ENCODE measurements at places on chromosomes 13 and 19. TPM values are rescaled to one million over a fixed set of nuclear protein-coding genes. Genes with fewer than 3 reads are reported as not detected.

DNA sequence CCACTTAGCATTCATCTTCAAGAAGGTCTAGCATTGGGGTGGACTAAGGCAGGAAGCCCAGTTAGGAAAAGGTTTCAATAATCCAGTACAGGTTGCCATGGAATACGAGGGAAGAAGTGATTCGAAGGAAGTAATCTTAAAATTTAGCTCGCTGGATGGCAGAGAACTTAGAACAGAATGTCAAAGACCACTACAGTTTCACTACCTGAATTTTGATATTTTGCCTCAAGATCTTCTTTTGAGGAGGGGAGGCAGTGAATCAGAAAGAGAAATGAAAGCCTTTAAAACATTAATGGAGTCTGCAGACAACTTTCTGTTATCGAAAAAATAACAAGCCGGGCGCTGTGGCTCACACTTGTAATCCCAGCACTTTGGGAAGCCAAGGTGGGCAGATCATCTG is 7.0 kb upstream of the RAB8A start:
- no peak overlapping the region for H3K4me3 ChIP-seq
- no peaks in the 10 kb centered on the region for H3K27me3 ChIP-seq
- DNase-seq, result no peak
- H3K36me3 ChIP-seq, result peaks cover 5% of the 10 kb centered on the region

DNA sequence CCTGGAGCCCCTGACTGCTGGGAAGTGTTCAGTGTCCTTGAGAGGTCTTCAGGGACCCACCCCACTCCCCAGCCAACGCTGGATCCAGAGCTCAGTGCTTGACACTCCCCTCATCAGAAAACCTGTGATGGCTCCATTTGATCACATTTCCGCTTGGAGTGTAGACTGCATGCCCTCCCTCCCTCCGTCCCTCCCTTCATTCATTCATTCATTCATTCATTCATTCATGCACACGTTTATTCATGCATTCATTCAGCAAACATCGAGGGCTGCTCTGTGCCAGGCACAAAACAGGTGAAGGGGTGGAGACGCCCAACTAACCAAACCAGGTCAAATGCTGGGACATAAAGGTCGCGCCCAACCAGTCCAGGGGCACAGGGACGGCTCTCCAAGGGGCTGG is 13.7 kb downstream of the PGLS start:
- DNase-seq, result no peak
- no peak overlapping the region for H3K27ac ChIP-seq
- H3K36me3 ChIP-seq, result peaks cover 30% of the 10 kb centered on the region
- H3K27me3 ChIP-seq, result no peaks in the 10 kb centered on the region
- H3K4me1 ChIP-seq, result peaks cover 30% of the 10 kb centered on the region

- no peak overlapping the region for H3K4me3 ChIP-seq
- no peaks in the 10 kb centered on the region for H3K36me3 ChIP-seq
- peaks cover 9% of the 10 kb centered on the region for H3K4me1 ChIP-seq
- no peaks in the 10 kb centered on the region for H3K27me3 ChIP-seq
- DNase-seq, result no peak
Measured at GRCh38 chr13:111393221-111393790, 72.9 kb downstream of the TEX29 start.

DNA sequence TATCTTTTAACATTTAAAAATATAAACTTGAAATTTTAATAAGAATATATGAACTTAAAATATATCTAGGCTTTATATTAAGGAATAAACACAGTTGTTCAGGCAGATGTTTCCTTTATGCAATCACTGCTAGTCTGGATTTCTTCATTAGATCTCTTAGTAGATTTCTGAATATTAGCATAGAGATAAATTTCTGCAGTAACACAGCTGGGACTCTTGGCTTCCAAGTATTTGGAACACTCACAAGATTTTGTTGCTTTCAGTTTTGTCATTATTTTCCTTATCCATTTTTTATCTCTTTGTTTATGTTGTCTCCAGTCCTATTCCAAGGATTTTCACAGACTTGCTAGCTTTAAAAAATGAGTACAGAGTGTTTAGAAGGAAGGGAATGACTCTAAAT is 857.1 kb downstream of the GPC5 start:
- H3K27me3 ChIP-seq, result no peaks in the 10 kb centered on the region
- H3K36me3 ChIP-seq, result no peaks in the 10 kb centered on the region
- no peak overlapping the region for H3K4me3 ChIP-seq

DNA sequence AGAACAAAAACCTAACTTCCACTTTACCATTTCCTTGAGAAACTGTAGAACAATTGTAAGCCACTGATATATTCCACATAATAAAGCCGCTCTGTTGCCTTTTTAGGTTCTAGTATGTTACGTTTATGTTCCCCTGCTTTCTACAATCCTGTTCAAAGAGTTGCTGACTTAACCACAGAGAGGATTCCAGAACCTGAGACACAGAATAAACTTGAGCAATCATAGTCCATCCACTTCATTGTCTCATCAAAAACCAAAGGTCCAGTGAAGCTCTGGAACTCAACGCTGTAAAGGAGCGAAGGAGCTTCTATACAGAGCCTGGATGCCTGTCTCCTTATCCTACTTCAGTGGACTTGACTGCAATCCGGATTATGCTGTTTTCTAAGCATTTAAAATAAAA is 4.6 kb downstream of the STARD13 start:
- no peak for DNase-seq
- H3K4me3 ChIP-seq, result no peak overlapping the region

- H3K27me3 ChIP-seq, result peaks cover 12% of the 10 kb centered on the region
- H3K4me1 ChIP-seq, result peaks cover 49% of the 10 kb centered on the region
- peak overlapping the region; percentile 98 for H3K4me3 ChIP-seq
- peak overlapping the region; percentile 98 for H3K27ac ChIP-seq
- peaks cover 58% of the 10 kb centered on the region for H3K36me3 ChIP-seq
Measured at GRCh38 chr19:3982701-3983541, 2.3 kb downstream of the EEF2 start.

DNA sequence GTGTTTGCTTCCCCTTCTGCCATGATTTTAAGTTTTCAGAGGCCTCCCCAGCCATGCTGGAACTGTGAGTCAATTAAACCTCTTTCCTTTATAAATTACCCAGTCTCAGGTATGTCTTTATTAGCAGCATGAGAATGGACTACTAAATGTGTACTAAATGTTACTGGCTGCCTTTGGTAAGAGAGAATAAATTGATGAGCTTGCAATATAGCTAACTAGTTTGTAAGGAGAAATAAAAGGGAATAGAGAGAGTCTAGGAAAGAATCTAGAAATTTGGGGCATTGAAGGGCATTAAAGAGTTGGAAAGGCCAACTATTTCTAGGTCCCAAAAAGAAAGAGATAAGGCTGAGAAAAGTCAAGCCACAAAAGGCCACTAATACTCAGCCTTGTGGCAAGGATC is 5.5 kb upstream of the SOHLH2 start:
- H3K4me1 ChIP-seq, result no peaks in the 10 kb centered on the region
- no peaks in the 10 kb centered on the region for H3K27me3 ChIP-seq
- peaks cover 1% of the 10 kb centered on the region for H3K36me3 ChIP-seq
- no peak overlapping the region for H3K4me3 ChIP-seq

GRCh38 chr19:31317093-31317492 is 32.1 kb downstream of the TSHZ3 start:
- H3K36me3 ChIP-seq, result no peaks in the 10 kb centered on the region
- no peak for DNase-seq
- no peak overlapping the region for H3K27ac ChIP-seq
- no peak overlapping the region for H3K4me3 ChIP-seq

- no peak overlapping the region for H3K27ac ChIP-seq
- peaks cover 2% of the 10 kb centered on the region for H3K4me1 ChIP-seq
- peak overlapping the region; percentile 75 for H3K4me3 ChIP-seq
- H3K27me3 ChIP-seq, result peaks cover 67% of the 10 kb centered on the region
- H3K36me3 ChIP-seq, result no peaks in the 10 kb centered on the region
Measured at GRCh38 chr13:43785650-43786471, 911 bp downstream of the ENOX1 start.

GRCh38 chr13:110639935-110640334 is 24.6 kb downstream of the NAXD start:
- no peaks in the 10 kb centered on the region for H3K4me1 ChIP-seq
- H3K4me3 ChIP-seq, result no peak overlapping the region
- H3K27me3 ChIP-seq, result no peaks in the 10 kb centered on the region
- H3K27ac ChIP-seq, result peak overlapping the region; percentile 42

DNA sequence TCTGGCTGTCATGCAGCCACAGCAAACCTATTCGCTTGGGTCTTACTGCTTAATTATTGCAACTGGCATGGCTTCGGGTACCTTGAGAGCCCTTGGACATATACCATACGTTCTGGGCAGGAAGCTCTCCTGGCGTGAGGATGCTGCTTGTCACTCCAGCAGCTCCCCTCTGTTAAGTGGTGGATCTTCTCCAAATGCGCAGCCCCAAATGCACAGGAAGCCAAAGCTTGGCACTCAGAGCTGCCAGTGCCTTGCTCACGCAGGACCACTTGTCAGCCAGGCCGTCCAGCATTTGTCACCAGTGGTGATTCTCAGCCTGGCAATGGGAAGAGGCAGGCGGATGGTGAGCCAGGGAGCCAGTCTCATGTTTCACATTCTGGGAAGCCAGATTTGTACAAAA is 158.6 kb downstream of the KATNAL1 start:
- H3K4me1 ChIP-seq, result peaks cover 63% of the 10 kb centered on the region
- H3K36me3 ChIP-seq, result peaks cover 3% of the 10 kb centered on the region
- DNase-seq, result no peak
- no peak overlapping the region for H3K27ac ChIP-seq

DNA sequence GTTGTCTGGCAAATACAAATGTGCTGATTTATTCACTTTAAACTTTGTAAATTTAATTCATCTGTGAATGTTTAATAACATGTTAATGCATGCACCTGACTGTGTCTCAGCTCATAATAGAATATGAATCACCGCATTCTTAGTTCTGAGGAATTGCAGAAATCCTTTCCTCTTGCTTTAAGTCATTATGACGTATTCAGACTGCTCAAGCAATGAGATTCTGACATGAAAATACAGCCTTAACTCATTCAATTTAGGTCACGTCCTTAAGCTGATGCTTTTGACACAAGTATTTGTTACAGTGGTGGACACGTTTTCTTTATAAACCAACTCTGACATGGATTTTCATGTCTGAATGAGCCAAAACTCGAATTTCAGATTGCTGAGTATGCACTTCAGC is 541.0 kb upstream of the KLF12 start:
- H3K27me3 ChIP-seq, result peaks cover 2% of the 10 kb centered on the region
- no peak for DNase-seq
- H3K4me1 ChIP-seq, result no peaks in the 10 kb centered on the region
- no peak overlapping the region for H3K4me3 ChIP-seq
- H3K36me3 ChIP-seq, result no peaks in the 10 kb centered on the region
- no peak overlapping the region for H3K27ac ChIP-seq

GRCh38 chr13:49407068-49407467 is 36.8 kb downstream of the CAB39L start:
- H3K4me1 ChIP-seq, result no peaks in the 10 kb centered on the region
- DNase-seq, result no peak
- no peak overlapping the region for H3K27ac ChIP-seq
- peaks cover 17% of the 10 kb centered on the region for H3K36me3 ChIP-seq
- no peak overlapping the region for H3K4me3 ChIP-seq

GRCh38 chr13:85665286-85665685 is 133.9 kb downstream of the SLITRK6 start:
- no peaks in the 10 kb centered on the region for H3K27me3 ChIP-seq
- H3K4me1 ChIP-seq, result no peaks in the 10 kb centered on the region
- H3K36me3 ChIP-seq, result no peaks in the 10 kb centered on the region
- no peak overlapping the region for H3K4me3 ChIP-seq
- no peak for DNase-seq

DNA sequence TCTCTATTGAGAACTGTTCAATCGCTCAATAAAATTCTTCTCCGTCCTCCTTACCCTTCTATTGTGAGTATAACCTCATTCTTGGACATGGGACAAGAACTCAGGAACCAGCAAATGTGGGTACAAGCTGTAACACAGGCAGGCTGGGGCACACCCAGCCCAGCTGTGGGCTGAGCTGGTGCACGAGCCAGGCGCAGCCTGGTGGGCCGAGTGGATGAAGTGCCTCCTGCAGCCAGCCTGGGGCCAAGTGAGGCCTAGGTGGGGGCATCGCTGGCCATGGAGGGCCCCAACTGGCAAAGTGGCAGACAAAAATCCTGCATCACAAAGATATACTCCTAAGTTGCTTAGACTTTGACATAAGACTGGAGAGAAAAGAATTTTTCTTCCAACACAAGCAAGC is 57.9 kb upstream of the DIAPH3 start:
- no peak for DNase-seq
- H3K27ac ChIP-seq, result no peak overlapping the region
- no peaks in the 10 kb centered on the region for H3K4me1 ChIP-seq
- H3K27me3 ChIP-seq, result peaks cover 8% of the 10 kb centered on the region

- no peak overlapping the region for H3K27ac ChIP-seq
- no peak overlapping the region for H3K4me3 ChIP-seq
- H3K27me3 ChIP-seq, result peaks cover 33% of the 10 kb centered on the region
- DNase-seq, result no peak
- peaks cover 4% of the 10 kb centered on the region for H3K4me1 ChIP-seq
Measured at GRCh38 chr19:485583-486236, 10.6 kb upstream of the MADCAM1 start.

GRCh38 chr19:16825312-16826052 is 3.7 kb upstream of the SIN3B start:
- H3K27ac ChIP-seq, result no peak overlapping the region
- H3K4me3 ChIP-seq, result peak overlapping the region; percentile 66
- DNase-seq, result no peak
- peaks cover 24% of the 10 kb centered on the region for H3K4me1 ChIP-seq

DNA sequence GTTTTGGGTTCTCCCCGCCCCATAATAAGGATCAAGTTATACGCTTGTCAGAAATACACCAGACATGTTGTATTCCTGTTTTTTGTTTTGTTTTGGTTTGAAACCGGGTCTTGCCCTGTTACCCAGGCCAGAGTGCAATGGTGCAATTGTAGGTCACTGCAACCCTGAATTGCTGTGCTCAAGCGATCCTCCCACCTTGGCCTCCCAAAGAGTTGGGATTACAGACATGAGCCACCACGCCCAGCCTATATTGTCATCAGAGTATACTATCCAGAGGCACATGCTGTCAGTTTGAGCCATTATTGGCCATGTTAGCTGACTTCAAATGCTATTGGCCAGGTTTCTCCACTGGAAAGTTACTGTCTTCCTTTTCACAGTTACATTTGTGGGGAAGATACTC is 9.8 kb downstream of the SAFB start:
- DNase-seq, result no peak
- H3K4me1 ChIP-seq, result peaks cover 60% of the 10 kb centered on the region
- no peaks in the 10 kb centered on the region for H3K27me3 ChIP-seq
- no peak overlapping the region for H3K27ac ChIP-seq
- H3K4me3 ChIP-seq, result no peak overlapping the region
- H3K36me3 ChIP-seq, result peaks cover 20% of the 10 kb centered on the region

HRC gene
- total RNA-seq, result not detected

MBD3L1 gene
- not detected for total RNA-seq

CCDC70 gene
- total RNA-seq, result 0.56 TPM

THSD8 gene
- total RNA-seq, result 25.3 TPM

LCP1 gene
- 901 TPM for total RNA-seq

SMIM17 gene
- not detected for total RNA-seq

B3GNT3 gene
- total RNA-seq, result not detected

Data from activated naive CD8-positive, alpha-beta T cell treated with anti-CD3 and anti-CD28 coated beads for 36 hours (primary cell).